Hypothalamus (tissue), 51 donors: ENCODE measurements at places on chromosomes 16 and 17.

GRCh38 chr16:53949715-53950410, 245.9 kb downstream of the FTO start:
- no peak for DNase-seq

GRCh38 chr17:19867079-19867328, 732 bp downstream of the ULK2 start:
- DNase-seq, result peak; percentile 64

DNA sequence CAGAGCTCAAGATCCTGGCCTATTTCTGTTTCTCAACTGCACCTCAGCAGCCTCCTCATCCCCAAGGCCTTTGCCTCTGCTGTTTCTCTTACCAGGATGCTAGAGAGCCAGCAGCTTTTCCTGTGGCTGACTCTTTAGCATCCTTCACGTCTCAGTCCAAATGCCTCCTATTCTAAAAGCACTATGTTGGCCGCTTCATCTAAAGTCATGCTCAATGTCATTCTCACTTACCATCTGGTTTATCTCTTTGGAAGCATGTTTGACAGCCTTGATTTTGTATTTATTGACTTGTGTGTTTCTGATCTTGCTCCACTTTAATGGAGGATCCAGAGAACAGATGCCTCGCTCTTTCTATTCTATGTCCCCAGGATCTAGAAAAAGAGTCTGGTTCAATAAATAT, 351.8 kb upstream of the CDH11 start:
- no peak for DNase-seq

- no peak for DNase-seq
Observed at GRCh38 chr17:58508341-58509067, 5.9 kb downstream of the MTMR4 start.

GRCh38 chr17:66966298-66966697, 1.8 kb downstream of the CACNG4 start:
- no peak for DNase-seq

DNA sequence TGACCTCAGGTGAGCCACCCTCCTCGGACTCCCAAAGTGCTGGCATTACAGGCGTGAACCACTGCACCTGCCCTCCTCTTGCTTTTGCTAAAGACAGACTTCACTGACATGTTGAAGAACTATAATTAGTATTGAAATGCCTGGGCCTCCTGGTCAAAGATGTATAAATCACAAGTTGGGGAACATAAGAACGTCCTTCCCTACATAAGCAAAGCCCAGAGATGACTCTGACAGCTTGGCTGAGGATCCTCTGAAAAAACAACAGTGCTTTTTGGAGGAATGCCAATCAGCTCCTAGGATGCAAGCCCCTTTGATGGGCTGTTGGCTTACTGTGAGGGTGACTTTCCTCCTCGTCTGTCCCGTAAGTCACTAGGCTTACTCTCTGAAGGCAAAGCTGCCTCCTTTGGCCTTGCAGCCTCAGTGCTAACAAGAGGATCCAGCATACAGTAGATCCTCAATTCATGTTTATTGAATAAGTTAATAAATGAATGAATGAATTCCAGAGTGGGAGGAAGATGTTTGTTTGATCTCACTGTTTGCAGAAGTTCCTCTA, 6.3 kb downstream of the APOH start:
- DNase-seq, result no peak
